ENCODE measurements at places on chromosomes 6 and 20.

- no peak for DNase-seq
These were observed 246.9 kb downstream of the UBE3D start for GRCh38 chr6:82818727-82819126.

GRCh38 chr6:167797011-167797471 lies 29.7 kb upstream of the AFDN start:
- DNase-seq: no peak

GRCh38 chr6:8063761-8064637 lies at the start of gene BLOC1S5:
Gene BLOC1S5, minus strand, starts transcription at chr6:8064389. Its CDS starts 13 bp downstream, at chr6:8064376.
- DNase-seq: peak; percentile 98

DNA sequence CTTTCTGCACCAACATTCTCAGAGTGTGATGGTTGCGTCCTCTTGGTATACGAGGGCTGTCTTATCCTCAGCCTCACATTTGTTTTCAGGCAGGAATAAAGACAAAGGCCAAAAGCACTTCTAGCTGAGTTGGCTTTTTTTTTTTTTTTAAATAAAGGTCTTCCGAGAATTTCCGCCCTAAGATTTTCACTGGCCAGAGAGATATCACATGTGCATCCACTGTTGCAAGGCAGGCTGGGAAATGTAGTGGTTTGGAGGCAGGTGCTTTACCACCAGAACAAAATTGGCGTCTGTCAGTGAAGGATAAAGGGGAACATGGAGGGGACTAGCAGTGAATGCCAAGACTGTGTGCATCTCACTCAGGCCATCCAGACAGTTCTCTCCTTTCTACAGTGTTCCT lies 334.9 kb upstream of the SOX4 start:
- DNase-seq: no peak

DNA sequence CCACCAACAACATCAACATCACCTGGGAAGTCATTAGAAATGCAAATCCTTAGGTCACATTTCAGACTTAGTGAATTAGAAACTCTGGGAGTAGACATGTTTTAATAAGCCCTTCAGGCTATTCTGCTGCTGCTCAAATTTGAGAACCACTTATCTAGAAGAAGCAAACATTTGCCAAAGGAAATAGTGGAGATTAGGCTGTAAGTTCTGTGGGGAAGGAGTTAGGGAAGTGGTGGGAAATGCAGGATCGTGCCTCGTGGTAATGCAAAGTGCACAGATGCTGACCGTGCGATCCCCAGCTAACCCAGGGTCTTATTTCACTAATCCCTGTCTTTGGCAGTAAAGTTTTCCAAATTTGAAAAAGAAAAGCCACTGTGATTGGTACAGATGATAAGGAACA lies 328.5 kb downstream of the EPM2A start:
- DNase-seq: no peak

- DNase-seq: peak; percentile 65
These were observed 950 bp downstream of the KCTD20 start for GRCh38 chr6:36443471-36444428.

DNA sequence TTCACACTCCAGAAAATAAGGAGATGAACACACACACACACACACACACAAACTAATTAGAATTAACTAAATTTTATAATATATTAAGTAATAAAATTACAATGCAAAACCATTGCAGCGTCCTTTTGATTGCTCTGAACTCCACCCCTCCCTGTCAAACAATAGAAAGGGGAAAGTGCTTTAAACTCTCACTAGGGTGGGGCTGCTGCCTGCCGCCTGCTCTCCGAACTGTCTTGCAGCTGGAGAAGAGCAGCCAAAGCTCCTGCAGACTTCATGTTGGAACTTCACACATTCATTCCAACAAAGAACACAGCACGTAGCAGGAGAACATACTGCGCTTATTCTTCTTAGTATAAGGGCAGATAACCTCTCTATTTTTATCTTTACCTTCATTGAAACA lies 83.2 kb downstream of the GCLC start:
- DNase-seq: peak; percentile 34

DNA sequence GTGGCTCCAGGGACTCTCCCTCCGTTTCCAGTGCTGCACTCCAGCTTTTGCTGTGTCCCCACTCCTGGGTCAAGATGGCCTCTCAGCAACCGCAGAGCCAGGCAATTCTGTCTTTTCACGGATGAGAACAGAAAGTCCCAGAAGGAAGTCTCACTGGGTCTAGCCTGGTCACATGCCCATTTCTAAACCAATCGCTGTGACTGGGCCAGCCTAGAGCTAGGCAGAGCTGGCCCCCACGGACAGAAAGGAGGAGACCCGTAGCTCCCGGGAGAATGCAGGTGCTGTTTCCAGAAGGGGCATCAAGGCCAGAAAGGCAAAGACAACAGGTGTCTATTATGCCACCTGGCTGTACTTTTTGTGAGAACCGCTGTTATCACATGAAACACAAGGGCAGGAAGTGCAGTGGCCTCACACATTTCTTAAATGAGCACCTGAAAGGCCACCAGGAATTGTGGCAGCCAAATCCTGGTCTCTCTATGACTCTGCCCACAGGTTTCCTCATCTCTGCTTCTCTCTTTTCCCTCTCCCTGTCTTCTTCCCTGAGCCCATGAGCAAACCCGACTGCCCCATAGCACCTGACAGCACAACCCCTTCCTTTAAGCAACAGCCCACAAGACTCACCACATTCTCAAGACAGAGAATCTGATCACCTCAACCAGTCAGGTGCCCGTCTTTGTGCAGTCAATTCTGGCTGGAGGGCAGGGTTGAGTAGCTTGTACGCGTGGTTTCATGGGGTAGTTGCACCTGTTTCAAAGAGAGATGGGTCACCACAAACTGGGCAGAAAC lies 37.1 kb upstream of the B4GALT5 start:
- DNase-seq: peak; percentile 15

- DNase-seq: peak; percentile 50
These were observed 244.8 kb downstream of the FARS2 start for GRCh38 chr6:5506149-5506548.

- DNase-seq: no peak
These were observed 351.2 kb downstream of the CDC5L start for GRCh38 chr6:44738601-44739146.

DNA sequence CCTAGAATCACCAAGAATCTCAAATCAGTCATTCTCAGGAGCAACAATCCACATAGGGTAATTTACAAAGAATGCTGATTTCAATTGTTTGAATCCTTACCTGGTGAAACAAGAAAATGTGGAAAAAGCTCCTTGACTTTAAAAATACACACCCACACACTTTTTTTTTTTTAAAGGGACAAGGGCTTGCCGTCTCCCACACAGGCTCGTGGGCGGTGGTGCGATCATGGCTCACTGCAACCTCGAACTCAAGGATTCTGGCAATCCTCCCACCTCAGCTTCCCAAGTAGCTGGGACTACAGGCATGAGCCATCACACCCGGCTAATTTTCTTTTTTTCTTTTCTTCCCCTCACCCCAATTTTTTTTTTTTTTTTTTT lies 30.7 kb downstream of the PARD6B start:
- DNase-seq: no peak

- DNase-seq: no peak
These were observed 46.0 kb upstream of the PROKR2 start for GRCh38 chr20:5362771-5363170.

DNA sequence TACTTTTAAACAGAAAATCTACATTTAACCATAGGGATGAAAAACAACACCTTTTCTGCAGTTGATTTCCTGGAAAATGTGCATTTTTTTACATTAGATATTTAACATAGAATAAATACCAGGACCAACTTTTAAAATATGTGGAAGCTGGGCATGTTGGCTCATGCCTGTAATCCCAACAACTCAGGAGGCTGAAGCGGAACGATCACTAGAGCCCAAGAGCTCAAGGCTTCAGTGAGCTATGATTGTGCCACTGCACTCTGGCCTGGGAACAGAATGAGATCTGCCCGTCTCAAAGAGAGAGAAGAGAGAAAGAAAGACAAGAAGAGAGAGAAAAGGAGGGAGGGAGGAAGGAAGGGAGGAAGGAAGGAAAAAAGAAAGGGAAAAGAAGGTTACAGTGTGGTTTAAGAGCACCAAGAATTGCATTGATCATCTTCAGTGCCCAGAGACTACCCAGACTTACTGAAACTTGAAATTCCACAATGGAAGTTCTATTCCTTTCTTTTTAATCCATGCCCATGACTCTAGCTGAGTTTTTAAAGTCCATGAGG lies 189.4 kb upstream of the ARID1B start:
- no peak for DNase-seq

GRCh38 chr6:90406142-90406794 lies 109.6 kb upstream of the BACH2 start:
- no peak for DNase-seq

- DNase-seq: no peak
These were observed 80.7 kb upstream of the CCN6 start for GRCh38 chr6:111973118-111973761.

GRCh38 chr6:143176090-143177021 lies 115.7 kb downstream of the AIG1 start:
- peak; percentile 15 for DNase-seq

- no peak for DNase-seq
These were observed 173.6 kb upstream of the SGK1 start for GRCh38 chr6:134491477-134491876.

- DNase-seq: no peak
These were observed 25.1 kb downstream of the PSMG4 start for GRCh38 chr6:3283641-3284435.

GRCh38 chr6:135183532-135184440 lies 2.7 kb downstream of the MYB start:
- DNase-seq: peak; percentile 94

DNA sequence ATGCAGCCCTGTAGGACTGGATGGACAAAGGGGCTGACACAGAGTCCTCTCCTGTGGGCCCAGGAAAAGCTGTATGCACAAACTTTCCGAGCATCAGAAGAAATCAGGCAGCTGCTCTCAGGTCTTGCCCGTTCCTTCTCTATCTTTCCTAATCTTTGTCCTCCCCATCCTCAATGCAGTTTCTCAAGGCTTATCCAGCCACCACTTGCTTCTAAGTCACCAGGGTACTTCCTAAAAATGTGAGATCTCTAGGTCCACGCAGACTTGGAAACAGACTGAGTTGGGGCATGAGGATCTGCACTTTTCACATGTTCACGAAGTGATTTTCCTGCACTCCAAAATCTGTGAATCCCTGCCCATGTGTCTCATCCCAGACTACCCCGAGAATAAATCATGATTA lies 394.5 kb upstream of the SLC35B3 start:
- DNase-seq: no peak

GRCh38 chr6:150266963-150267685 lies 101.7 kb upstream of the IYD start:
- DNase-seq: no peak

DNA sequence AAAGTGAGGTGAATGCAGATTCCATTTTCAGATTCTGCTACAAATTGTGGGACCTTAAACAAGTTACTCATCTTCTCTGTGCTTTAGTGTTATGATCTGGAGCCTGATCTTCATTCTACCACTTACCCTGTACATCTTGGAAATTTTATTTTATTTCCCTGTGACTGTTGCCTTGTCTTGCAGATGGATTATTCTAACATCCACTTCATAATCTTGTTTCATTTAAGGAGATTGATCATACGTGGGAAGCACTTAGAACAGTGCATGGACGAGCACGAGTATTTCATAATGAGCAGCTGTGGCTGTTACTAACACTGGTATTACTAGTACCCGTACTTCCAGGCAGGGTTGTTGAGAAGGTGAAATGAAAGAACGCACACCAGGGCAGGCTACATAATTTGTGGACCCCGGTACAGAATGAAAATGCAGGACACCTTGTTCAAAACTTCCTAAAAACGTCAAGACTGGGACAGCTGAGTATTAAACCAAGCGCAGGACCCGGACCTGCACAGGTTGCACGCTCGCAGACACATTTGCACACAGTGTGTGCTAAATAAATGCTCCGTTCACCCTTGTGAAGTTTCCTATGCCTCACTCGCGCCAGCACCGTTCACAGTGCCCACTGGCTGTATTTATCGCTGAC lies 535 bp upstream of the CCDC170 start:
- no peak for DNase-seq

DNA sequence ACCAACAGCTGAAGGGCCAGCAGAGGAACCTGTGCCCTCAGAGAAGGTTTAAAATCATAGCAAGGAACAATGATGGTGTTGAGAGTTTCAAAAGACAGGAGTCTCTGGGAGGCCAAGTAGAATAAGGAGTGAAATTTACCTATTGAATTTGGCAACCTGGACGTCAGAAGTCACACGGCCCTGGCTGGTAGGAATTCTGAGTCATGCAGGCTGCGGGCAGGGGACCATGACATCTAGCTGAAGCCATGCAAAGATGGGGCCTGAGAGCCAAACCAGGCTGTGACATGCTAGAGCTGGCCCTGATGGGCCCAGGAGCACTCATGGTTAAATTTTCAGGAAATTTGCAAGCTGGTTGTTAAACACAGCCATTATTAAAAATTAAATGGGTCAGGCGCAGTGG lies 64.0 kb upstream of the SNX9 start:
- DNase-seq: no peak

DNA sequence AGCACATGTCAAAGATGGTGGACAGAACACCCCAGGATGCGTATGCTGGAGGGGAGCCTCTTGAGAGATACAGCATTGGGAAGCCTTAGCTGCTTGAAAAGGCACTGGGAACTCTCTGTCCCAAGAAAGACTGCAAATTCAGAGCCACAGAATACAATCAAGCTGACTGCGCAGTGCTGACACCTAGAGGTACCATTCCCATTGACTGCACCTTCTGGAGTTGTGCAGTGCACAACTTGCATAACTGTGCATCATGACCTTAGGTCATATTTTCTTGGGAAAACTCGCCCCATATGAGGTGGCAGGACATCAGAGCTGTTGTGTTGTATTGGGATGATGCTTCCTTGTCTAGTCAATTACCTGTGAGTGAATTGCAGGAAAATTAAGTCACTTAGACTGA lies 646.5 kb upstream of the NOX3 start:
- DNase-seq: peak; percentile 23

GRCh38 chr20:44028003-44028730 lies 113.5 kb downstream of the TOX2 start:
- no peak for DNase-seq

- DNase-seq: peak; percentile 67
These were observed 113.9 kb downstream of the HFE start for GRCh38 chr6:26200918-26201721.

- DNase-seq: no peak
These were observed 140.6 kb downstream of the ZNF217 start for GRCh38 chr20:53453076-53453475.

DNA sequence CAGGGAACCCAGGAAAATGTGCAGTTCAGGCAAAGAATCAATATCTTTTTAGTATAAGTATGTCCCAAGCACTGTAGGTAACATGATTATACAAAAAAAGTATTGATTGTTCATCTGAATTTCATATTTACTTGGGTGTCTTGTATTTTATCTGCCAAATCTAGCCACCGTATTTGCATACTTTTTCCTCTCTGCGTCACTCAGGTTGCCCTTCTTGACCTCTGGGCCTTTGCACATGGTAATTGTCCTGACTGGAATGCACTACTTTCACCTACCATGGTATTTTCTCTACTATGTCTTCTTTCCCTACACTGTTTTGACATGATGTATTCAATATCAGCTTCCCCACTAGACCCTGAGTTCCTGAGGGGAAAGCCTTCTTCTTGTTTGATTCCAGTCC lies 15.2 kb downstream of the GSTA3 start:
- DNase-seq: no peak
